ENCODE measurements at places on chromosomes 11 and 22.
A peak's percentile ranks its signal among the peaks of the same experiment; 100 is the strongest.

DNA sequence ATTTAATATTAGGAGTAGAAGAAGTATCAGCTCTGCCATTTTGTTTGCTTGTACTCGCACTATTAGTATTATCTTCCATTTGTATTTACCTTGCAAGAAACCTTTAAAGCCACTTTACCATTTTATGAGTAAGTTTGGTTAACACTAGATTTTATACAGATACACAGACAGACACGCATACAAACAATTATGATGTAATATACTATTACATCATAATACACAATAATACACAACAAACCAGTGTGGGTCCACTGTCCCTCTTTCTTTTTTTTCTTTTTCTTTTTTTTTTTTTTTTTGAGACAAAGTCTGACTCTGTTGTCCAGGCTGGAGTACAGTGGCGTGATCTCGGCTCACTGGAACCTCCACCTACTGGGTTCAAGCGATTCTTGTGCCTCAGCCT, 170.3 kb upstream of the NARS2 start:
- H3K4me1 ChIP-seq: peaks cover 4% of the 10 kb centered on the region
- no peak for DNase-seq
- H3K36me3 ChIP-seq: peaks cover 4% of the 10 kb centered on the region
- H3K4me3 ChIP-seq: no peak overlapping the region
- H3K27ac ChIP-seq: no peak overlapping the region

DNA sequence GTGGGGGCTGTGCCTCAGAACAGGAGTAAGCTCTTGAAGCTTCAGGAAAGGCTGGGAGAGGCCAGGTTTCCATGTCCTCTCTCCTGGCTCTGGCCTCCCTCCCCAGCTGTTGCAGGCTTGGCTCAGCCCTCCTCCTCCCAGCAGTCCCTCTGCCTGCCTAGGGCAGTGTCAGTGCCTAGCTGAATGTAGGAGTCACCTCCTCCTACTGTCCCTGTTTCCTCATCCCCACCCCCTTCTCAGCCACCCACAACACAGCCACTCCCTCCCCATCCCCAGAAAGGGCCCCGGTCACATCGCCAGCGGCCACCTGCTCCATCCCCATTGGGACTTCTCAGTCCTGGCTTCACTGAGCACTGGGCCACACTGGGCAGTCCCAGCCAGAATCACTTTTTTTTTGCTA, 2.9 kb upstream of the FBLN1 start:
- DNase-seq: no peak
- H3K27ac ChIP-seq: peak overlapping the region; percentile 37
- H3K36me3 ChIP-seq: no peaks in the 10 kb centered on the region
- peaks cover 14% of the 10 kb centered on the region for H3K4me1 ChIP-seq
- H3K4me3 ChIP-seq: no peak overlapping the region
- peaks cover 2% of the 10 kb centered on the region for H3K27me3 ChIP-seq

GRCh38 chr11:33187998-33188722, 26.9 kb upstream of the CSTF3 start:
- no peak overlapping the region for H3K27ac ChIP-seq
- peaks cover 7% of the 10 kb centered on the region for H3K27me3 ChIP-seq
- no peak for DNase-seq
- peaks cover 18% of the 10 kb centered on the region for H3K4me1 ChIP-seq
- no peaks in the 10 kb centered on the region for H3K36me3 ChIP-seq

- peaks cover 20% of the 10 kb centered on the region for H3K27me3 ChIP-seq
- H3K4me1 ChIP-seq: peaks cover 16% of the 10 kb centered on the region
- H3K36me3 ChIP-seq: no peaks in the 10 kb centered on the region
- DNase-seq: no peak
Observed at GRCh38 chr22:30204742-30205111, 41.8 kb downstream of the LIF start.

GRCh38 chr11:46560300-46560991, 33.4 kb downstream of the AMBRA1 start:
- peak overlapping the region; percentile 64 for H3K27ac ChIP-seq
- no peak for DNase-seq
- H3K27me3 ChIP-seq: no peaks in the 10 kb centered on the region
- H3K4me3 ChIP-seq: no peak overlapping the region
- peaks cover 27% of the 10 kb centered on the region for H3K4me1 ChIP-seq
- peaks cover 1% of the 10 kb centered on the region for H3K36me3 ChIP-seq

- H3K27ac ChIP-seq: no peak overlapping the region
- no peak overlapping the region for H3K4me3 ChIP-seq
- H3K27me3 ChIP-seq: peaks cover 3% of the 10 kb centered on the region
- H3K36me3 ChIP-seq: peaks cover 4% of the 10 kb centered on the region
Observed at GRCh38 chr22:33227791-33228190, 169.6 kb upstream of the SYN3 start.

GRCh38 chr11:85028329-85029101, 598.6 kb downstream of the DLG2 start:
- no peak for DNase-seq
- no peak overlapping the region for H3K4me3 ChIP-seq
- no peaks in the 10 kb centered on the region for H3K4me1 ChIP-seq
- H3K27ac ChIP-seq: no peak overlapping the region
- no peaks in the 10 kb centered on the region for H3K27me3 ChIP-seq
- H3K36me3 ChIP-seq: no peaks in the 10 kb centered on the region

DNA sequence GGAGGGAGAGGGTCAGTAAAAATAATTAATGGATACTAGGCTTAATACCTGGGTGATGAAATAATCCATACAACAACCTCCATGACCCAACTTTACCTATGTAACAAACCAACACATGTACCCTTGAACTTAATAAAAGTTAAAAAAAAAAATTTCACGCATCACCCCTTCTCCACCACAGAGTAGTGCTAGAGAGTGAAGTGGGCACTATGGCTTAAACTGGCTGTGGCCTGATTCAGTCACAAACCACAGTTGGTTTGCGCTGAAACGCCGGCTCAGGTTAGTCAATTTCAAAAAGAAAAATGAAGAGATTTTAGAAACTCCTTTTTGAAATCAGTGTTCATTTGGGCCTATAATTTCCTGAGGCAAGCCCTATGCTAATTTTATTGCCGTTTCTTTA, 144.3 kb downstream of the TRPC6 start:
- H3K27ac ChIP-seq: no peak overlapping the region
- H3K36me3 ChIP-seq: no peaks in the 10 kb centered on the region
- no peaks in the 10 kb centered on the region for H3K27me3 ChIP-seq
- no peak for DNase-seq
- H3K4me3 ChIP-seq: no peak overlapping the region
